ENCODE measurements at places on chromosomes 1 and 21.
A peak's percentile ranks its signal among the peaks of the same experiment; 100 is the strongest.

DNA sequence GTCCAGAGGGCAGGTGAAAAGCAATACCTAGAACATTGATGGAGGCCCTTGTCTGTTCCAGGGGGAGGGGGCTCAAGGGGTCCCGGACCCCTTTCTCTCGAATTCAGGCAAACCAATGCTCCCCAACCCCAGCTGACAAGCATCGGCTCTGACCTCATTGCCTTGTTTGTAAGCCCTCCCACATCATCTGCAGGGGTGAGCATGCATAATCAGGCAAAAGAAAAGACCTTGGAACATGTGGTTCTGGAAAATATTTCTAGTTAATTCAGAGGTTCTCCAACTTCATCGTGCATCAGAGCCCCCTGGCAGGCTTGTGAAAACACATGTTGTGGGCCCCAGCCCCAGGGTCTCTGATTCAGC is 231.3 kb downstream of the TOMM20 start:
- DNase-seq, result no peak

GRCh38 chr1:116454940-116455339 is 81.9 kb downstream of the ATP1A1 start:
- DNase-seq, result no peak

DNA sequence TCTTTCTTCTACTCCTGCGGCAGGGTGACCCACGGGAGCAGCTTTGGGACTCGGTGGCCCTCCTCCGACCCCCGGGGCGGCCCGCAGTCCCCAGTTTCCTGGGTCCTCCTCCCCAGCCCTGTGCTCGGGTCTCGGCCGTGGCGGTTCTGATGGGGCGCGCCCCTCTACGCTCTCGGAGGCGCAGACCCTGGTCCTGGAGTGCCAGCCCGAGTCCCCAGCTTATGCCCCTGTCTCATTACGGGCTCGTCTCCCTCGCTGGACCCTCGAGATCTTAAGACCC is 430 bp downstream of the BTG2 start:
- no peak for DNase-seq

DNA sequence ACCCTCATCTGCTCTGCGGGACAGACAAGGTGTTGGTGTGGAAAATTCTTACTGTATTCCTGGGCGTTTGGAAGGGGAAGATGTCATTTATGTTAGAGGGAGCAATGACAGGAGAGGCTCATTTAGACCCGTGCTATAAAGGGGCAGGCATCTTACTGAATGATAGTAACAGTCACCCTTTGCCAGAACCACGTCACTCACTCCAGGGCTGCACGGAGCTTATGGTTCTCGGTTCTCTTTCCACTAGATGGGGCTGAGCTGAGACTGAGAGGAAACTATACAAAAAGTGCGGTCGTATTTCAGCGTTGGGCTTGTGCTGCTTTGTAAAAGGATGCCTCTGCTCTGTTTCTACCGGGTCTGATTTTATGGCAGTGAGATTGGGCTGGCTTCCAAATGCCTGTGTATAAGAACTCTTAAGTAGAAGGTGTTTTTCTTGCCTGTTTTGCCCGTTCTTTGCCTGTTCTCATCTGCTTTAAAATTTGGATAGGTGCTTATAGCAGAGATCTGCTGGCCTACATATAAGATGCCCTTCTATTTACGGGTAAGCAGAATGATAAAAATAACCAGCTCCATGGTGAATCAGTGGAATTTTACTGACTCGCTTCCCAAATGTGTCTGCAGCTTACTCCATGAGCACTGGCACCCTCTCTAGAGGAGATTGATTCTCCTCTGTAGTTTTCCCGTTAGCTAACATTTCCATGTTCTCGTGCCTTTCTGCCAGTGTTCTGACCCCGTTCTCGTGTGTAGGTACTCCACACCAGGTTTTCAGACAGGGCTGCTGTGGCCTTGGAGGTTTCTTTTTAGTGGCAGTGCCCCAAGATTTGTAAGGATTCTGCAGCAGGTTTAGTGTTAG is 55.9 kb downstream of the MRPS6 start:
- peak; percentile 88 for DNase-seq

DNA sequence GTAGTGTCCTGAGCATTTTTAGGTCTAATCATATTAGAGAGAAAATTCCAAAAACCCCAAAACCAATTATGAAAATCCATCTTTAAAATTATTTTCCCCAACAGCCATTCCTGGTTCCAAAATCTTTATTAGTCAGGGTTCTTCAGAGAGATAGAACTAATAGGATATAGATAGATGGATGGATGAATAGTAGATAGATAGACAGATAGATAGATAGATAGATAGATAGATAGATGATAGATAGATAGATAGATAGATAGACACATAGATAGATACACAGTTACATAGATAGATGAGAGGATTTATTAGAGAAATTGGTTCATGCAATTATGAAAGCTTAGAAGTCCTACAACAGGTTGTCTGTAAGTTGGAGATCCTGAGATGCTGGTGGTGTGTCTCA is 122.7 kb upstream of the POGK start:
- DNase-seq, result no peak

DNA sequence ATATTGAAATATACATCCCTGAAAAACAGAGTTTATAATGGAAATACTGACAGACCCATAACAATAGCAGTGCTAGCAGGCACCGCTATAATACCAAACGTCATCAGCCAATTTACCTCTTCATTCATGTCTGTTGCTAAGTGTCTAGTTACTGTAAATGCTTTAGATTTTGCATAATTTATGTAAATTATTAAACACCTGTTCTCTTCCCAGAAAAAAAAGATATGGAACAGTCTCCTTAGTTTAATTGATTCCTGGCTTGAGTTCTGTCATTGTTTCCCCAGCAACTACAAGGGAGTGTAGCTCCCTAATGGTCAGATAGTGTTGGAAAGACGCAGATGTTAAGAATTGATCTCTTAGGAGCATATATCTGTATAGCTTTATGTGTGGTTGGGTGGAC is 817.9 kb upstream of the ADGRL2 start:
- DNase-seq, result no peak

- no peak for DNase-seq
Observed at GRCh38 chr1:185759061-185759460, 24.9 kb downstream of the HMCN1 start.

DNA sequence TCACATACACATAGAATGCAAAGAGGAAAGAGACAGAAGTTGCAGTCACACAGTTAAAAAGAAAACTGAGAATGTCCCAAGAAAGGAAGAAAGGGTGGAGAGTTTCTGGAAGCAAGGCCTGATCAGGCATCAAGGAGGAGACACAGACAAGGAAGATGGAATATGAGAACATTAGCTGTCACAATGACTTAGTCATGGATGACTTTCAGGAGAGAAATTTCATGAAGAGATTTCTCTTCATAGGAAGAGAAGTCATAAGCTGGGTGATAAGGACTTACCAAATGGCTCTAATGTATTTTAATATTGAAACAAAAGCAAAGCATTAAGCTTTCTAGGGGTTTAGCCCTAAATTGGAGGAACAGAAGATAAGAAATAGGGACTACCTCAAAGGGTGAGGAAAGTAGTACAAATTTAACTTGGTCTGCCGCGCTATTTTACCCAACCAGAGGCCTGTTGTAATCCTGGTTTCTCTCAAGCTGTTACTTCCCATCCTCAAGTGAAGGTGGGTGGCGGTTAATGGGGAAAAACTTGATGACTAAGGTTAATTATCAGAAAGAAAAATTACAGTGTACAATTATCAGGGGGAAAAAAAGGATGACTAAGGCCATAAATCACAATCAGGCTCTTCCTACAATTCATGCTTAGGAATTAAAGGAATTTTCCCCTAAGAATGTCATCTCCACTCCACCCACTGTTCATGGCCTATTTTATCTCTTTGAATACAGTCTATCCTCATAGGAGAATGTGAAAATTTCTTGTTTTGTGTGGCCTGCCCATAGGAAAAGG is 93.9 kb upstream of the ADGRL2 start:
- DNase-seq, result peak; percentile 88

DNA sequence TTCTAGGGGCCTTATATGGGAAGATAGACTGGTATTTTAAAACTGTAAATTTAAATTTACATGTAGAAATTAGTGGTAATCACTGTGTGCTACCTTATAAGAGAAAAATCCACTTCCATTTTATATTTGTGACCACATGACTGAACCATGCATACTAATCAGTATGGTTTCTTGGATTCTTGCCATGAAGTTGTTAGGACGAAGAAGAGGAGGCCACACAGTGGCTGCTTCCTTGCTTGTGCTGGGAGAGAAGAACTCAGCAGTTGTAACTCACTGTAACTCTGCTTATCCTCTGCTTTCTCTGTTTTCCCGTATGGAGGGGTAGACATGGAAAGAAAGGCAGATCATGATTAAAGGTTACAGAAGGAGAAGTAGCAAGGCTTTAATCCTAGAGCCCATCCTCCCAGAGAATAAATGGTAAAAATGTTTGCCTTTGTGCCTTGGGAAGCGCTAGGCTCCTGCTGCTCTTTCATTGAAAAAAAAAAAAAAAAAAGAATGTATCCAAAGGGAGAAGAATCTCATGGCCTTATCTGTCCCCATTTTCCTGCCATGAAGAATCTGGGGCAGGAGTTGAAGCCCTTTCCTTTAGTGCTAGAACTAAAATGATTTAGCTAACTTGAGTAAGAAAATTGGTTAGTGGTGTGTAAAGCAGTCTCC is 32.4 kb downstream of the KCTD3 start:
- peak; percentile 22 for DNase-seq

- DNase-seq, result no peak
Observed at GRCh38 chr1:171472183-171472647, 13.1 kb upstream of the PRRC2C start.

GRCh38 chr1:95139039-95139438 is 21.9 kb downstream of the TLCD4 start:
- no peak for DNase-seq

- DNase-seq, result no peak
Observed at GRCh38 chr1:239155466-239156091, 230.8 kb upstream of the CHRM3 start.

- DNase-seq, result peak; percentile 66
Observed at GRCh38 chr1:41823471-41823870, 95.3 kb downstream of the HIVEP3 start.

DNA sequence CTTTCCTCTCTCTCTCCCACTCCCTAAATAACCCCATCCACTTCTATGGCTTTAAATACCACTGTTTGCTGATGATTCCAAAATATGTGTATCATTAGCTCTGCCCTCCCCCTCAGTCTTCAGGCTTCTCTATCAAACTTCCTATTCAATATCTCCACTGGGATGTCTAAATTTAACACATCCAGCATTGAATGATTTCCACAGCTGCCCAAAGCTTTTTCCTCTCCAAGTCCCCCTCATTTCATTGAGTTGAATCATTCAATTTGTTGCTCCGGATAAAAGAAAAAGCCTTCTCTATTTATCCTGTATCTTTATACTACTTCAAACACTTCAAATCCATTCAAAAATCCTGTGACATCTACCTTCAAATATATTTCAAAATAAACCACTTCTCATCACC is 225.0 kb downstream of the SEC16B start:
- no peak for DNase-seq

DNA sequence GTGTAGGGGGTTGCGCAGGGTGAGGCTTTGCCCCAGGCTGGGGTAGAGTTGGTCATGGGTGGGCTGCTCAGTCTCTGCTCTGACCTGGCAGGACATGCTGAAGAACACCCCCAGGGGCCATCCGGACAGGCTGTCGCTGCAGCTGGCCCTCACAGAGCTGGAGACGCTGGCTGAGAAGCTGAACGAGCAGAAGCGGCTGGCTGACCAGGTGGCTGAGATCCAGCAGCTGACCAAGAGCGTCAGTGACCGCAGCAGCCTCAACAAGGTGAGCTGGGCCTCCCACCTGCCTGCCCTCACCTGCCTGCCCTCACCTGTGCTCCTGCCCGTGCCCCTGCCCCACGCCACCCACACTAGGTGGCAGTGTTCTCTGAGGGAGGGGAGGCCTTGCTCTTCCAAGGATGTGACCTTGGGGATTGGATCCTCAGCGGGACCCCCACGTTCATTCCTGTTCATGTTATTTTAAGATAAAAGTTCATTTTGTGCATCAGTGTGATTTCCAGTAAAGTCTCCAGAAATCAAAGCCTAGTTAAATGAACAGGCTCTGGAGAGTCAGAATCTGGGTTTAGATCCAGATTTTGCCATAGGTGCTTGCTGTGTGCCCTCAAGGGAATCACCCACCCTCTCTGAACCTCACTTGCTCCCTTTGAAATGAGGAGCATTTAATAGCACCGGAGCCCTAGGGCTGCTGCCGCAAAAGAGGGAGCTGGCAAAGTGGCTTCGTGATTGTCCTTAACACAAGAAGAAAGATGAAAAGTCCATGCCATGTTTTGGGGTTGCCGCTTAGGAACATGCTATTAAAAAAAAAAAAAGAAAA is 87.9 kb downstream of the ARHGEF10L start:
- DNase-seq, result no peak

GRCh38 chr1:226874579-226875425 is 4.4 kb downstream of the PSEN2 start:
- DNase-seq, result no peak

DNA sequence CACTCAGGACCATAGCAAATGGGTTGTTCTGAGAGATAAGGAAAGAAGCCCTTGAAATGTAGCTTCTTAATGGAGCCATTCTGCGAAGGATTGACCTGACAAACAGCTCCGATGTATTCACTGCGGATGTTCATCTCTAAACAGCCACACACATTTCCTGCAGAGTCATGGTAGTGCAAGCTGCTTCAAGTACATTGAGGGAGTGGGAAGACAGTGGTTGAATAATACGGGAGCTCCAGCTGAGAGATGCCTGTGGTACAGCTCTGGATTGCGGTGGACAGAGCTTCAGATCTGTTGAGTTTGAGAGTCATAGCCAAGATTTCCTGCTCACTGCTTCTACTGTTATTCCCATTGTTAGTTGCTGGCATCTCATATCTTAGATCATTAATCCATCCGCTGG is 86.6 kb downstream of the ZBTB18 start:
- peak; percentile 4 for DNase-seq
